ENCODE measurements at places on chromosomes 12 and 14. TPM values are rescaled to one million over a fixed set of nuclear protein-coding genes. Genes with fewer than 3 reads are reported as not detected.

DNA sequence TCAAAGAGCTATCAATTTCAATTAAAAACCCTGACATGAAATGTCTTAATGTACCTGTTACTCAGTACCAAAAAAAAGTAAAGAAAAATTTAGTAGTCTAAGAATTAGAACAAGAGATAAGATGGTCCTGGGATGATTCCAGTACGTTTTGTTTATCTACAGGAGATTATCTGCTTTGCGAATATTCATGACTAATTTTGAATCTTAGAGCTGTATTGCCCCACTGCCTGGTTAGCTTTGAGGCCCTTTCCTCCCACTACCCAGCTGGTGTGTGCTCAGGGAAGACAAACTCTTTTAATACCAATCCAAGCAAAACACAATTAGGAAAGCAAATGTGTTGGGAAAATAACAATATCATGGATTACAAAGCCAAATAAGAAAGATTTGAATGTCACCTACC, 263.5 kb downstream of the FOXG1 start:
- DNase-seq = no peak

GRCh38 chr14:102771144-102771543, 6.1 kb upstream of the TRAF3 start:
- no peak for DNase-seq

GRCh38 chr12:100555722-100556121, 17.8 kb upstream of the GAS2L3 start:
- DNase-seq = no peak

The OR4E2 gene
- not detected for total RNA-seq

The FITM1 gene
- total RNA-seq = 1.2 TPM
